ENCODE measurements at places on chromosomes 12 and 14.

- DNase-seq, result no peak
Observed at GRCh38 chr14:74261288-74261687, 22.0 kb downstream of the VSX2 start.

DNA sequence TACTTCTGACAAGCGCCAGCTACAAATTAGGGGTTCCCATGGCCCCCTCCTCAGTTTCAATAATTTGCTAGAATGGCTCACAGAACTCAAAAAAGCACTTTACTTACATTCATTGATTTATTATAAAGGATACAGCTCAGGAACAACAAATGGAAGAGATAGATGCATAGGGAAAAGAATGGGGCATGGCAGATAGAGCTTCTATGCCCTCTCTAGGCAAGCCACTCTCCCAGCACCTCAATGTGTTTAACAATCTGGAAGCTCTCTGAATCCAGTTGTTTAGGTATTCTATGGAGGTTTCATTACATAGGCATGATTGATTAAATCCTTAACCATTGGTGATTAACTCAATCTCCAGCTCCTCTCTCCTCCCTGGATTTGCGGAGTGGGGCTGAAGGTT is 184.5 kb upstream of the DAAM1 start:
- DNase-seq, result no peak

GRCh38 chr14:94833633-94834032 is 63.7 kb upstream of the GSC start:
- no peak for DNase-seq

GRCh38 chr12:13090054-13090453 is 13.4 kb downstream of the GSG1 start:
- no peak for DNase-seq

Data from CD4-positive, alpha-beta T cell treated with Interleukin-10 for 1 hour (primary cell).